Uterus (tissue), 4 donors: ENCODE measurements at places on chromosomes 2 and 18. TPM values are rescaled to one million over a fixed set of nuclear protein-coding genes. Genes with fewer than 3 reads are reported as not detected.

RAB6C gene
- total RNA-seq: 0.21 TPM

DLGAP1 gene
- 1.5 TPM for total RNA-seq

NRBP1 gene
- 148 TPM for total RNA-seq

SERPINB2 gene
- total RNA-seq: not detected

FZD7 gene
- 15.0 TPM for total RNA-seq

PARD6G gene
- total RNA-seq: 15.9 TPM

CCDC85A gene
- 13.8 TPM for total RNA-seq

CD226 gene
- 0.59 TPM for total RNA-seq

COL3A1 gene
- 501 TPM for total RNA-seq

HRH4 gene
- total RNA-seq: 0.55 TPM

ORC2 gene
- total RNA-seq: 3.5 TPM

SOWAHC gene
- 8.8 TPM for total RNA-seq

GKN1 gene
- total RNA-seq: not detected

LIMS4 gene
- total RNA-seq: not detected

GAL3ST2 gene
- 0.29 TPM for total RNA-seq

IL36B gene
- not detected for total RNA-seq

GREB1 gene
- total RNA-seq: 20.3 TPM

PRSS56 gene
- total RNA-seq: not detected

PMAIP1 gene
- 3.5 TPM for total RNA-seq

PCARE gene
- not detected for total RNA-seq

INSIG2 gene
- total RNA-seq: 3.6 TPM

TYMS gene
- total RNA-seq: 0.26 TPM

SPAG16 gene
- 36.1 TPM for total RNA-seq

PFN4 gene
- total RNA-seq: 0.95 TPM

VWC2L gene
- total RNA-seq: 0.21 TPM

PPP1R1C gene
- total RNA-seq: not detected

CRACDL gene
- 9.9 TPM for total RNA-seq

INHBB gene
- 18.1 TPM for total RNA-seq

SLC25A12 gene
- 69.4 TPM for total RNA-seq

VIT gene
- total RNA-seq: 6.2 TPM

ICOS gene
- total RNA-seq: 0.14 TPM

CTLA4 gene
- not detected for total RNA-seq

MPHOSPH10 gene
- 14.7 TPM for total RNA-seq

SNTG2 gene
- 46.2 TPM for total RNA-seq

PAX8 gene
- total RNA-seq: 6.4 TPM

ASTL gene
- not detected for total RNA-seq
